ENCODE measurements at places on chromosomes 7 and 10.

DNA sequence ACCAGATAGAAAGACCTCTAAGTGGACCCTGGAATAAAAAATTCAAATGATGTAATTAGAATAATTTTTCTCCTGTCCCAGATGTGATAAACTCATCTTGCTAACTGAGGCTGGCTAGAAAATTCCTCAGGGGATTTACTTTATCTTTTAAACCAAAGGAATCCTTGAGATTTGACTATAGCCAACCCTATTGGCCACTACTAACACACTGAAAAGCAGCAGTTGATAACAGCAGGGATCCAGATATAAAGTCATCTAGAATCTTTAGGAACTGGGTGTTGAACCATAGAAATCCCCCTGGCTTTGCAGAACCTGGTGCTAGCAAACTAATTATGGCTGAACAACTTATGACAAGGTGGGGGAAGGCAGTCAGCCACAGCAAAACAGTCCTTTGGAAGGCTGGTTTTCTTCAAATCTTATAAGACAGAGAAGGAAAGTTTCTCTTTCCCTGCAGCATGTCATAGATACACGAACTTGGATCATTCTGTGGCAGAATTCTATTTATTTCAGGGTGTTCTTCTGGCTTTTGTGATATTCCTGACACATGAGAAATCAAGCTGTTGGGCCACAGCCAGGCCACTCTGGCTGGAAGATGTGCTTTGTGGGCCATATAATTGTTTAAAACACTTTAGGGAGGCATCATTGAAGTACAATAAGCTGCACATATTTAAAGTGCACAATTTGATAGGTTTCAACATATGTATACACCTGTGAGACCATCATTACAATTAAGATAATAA is 643.6 kb downstream of the SORCS3 start:
- DNase-seq: no peak

DNA sequence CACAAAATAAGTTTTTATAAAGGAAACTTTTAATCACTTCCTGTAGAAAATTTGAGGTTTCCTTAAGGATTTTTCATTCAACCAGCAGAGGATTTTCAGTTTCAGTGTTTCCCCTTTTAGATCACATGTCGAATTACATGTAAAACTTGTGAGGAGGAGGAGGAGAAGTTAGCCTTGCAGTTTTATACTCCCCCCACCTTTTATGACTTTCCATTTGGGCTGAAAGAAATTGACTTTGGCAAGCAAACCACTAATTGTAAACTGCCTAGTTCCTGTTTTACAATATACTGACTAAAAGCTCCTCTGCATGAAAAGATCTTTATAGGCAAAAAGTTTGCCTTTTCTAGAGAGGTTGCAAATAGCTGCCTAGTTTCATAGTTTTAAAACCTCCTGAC is 3.0 kb downstream of the BAMBI start:
- DNase-seq: no peak

- DNase-seq: no peak
Measured at GRCh38 chr7:84686373-84686772, 491.8 kb upstream of the SEMA3A start.

DNA sequence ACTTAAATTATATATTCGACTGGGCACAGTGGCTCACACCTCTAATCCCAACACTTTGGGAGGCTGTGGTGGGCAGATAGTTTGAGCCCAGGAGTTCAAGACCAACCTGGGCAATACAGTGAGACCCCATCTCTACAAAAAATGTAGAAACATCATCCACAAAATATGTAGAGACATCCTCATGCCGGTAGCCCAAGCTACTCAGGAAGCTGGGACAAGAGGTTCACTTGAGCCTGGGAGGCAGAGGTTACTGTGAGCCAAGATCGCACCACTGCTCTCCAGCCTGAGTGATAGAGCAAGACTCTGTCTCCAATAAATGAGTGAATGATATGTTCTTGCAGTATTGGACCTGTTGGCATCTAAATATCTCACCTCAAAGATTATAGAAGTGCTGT is 22.6 kb upstream of the TNS3 start:
- DNase-seq: no peak

- no peak for DNase-seq
Measured at GRCh38 chr10:46549171-46550075, 7.0 kb downstream of the GPRIN2 start.

GRCh38 chr7:438361-438760 is 81.3 kb downstream of the PDGFA start:
- no peak for DNase-seq

DNA sequence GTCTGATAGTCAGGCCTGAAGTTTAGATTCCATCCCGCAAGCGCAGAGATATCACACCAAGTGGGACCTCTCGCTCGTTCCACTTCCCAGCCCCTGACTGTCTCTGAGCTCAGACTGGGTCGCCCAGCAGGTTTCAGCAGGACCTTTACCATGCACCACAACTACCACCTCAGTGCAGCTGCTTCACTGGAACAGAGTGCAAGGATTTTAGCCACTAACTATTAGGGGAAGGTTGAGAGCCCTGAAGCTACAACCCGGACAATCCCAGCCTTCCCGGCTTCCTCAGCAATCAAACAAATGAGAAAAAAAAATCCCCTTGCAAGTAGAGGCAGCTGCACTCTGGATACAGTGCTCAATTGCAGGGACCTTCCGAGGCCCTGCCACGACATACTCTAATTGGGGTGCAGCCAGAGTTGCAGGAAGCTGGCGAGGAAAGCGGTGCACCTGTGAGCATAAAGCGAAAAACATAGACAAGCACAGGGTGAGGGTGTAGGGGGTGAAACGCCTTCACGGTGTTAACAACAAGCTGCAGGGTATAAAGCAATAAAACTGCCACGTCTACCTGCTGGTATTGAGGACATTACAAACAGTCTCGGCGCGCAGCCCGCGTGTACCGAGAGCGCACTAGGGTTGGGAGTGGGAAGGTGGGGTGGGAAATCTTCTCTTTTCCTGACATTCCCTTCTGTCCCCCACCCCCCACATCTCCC is 2.6 kb upstream of the DLX6 start:
- no peak for DNase-seq

- DNase-seq: no peak
Measured at GRCh38 chr10:76885816-76886215, 751.8 kb downstream of the KCNMA1 start.

DNA sequence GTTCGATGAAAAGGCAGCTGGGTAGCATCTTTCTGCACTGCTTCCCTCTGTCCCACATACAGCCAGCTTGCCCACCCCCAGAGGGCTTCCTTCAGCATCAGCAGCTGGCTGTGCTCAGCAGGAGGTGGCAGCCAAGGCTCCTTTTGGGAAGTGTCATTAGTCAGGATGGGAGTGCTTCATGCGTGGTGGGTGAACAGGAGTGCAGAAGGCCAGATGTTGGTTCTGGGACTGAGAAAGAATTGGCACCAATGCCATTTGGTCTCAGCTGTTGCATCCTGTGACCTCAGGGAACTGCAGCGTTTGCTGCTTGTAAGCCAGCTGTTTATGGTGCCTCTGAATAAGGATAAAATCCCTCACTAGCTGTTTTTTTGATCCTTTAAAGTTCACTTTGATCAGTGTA is 131.1 kb upstream of the SORCS3 start:
- no peak for DNase-seq

DNA sequence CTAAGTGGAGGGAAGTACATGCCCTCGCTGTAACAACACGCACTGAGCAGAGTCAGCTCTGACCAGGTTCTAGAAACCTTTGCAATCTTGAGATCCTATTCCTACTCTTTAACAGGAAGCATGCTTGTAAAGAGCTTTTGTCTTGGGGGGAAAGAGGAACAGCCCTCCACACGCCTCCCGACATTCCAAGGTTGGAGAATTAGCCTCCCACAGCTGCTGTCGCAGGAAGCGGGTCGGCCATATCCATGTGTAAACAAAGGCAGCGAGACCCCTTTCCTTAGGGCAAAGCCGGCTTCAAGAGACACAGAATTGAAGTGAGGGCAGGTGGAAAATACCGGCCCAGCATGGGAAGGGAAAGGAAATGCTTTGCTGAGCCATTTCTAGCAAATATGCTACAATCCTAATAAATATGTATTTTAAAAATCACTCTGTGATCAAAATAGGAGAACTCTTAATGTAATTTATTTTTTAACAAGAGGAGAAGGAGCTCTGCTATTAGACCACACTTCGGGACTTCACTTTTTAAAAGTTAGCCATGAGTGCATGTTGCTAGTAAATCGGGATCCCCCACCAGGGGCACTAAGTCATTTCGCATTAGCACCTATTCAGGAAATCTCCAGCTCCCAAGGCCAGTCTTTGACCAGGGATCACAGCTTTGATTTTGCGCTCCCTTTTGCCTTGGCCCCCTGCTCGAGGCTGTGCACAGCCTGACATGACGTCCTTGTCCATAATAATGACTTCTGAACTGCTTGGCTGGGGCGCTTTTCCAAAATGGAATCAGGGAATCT is 55.9 kb downstream of the FAM204A start:
- no peak for DNase-seq

GRCh38 chr7:13920053-13920697 is 69.3 kb downstream of the ETV1 start:
- DNase-seq: peak; percentile 89

DNA sequence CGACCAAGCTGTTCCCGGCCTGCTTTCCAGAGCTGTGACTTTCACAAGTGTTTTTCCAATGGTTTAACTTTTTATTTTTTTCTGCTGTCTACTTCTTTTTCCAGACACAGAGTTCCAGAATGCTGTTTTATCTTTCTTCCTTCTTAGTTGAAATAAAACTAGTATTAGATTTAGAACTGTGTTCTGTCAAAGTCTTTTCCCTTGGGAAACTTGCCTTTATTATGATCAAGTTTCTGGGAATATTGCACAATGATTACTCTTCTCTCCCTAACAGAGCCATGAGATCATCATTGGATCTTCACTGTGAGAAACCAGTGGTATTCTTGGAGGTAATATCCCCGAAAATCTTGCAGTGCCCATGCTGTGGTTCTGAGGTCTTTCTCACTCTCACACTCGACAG is 104.9 kb upstream of the KCND2 start:
- no peak for DNase-seq

- no peak for DNase-seq
Measured at GRCh38 chr10:88232983-88233543, 350.1 kb downstream of the RNLS start.

GRCh38 chr7:136900005-136900404 is 31.6 kb downstream of the CHRM2 start:
- no peak for DNase-seq

All from left renal pelvis (tissue), 4 donors.